Hindlimb muscle (tissue), 1 donor: ENCODE measurements at places on chromosomes 7 and 10. TPM values are rescaled to one million over a fixed set of nuclear protein-coding genes. Genes with fewer than 3 reads are reported as not detected.

Gene GPR37
- 41.0 TPM for polyA plus RNA-seq

DNA sequence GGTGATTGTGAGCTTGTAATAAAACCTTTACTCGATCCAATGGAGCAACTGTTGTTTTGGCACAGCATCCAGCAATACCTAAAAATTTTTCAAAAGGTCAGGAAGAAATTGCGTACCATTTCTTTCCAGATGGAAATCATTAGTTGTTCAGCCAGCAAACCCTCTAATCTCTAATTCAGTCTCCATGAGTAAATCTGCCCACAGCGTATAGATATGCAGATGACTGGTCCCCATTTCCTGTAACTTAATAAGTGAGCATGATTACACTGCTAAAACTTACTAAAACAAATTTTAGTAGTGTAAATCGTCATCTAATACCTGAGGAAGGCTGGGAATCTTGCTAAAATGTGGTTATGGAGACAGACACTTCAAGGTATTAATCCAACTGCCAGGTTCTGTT is 10.6 kb downstream of the SLC25A16 start:
- DNase-seq, result no peak

Gene CAV1
- polyA plus RNA-seq, result 196 TPM

DNA sequence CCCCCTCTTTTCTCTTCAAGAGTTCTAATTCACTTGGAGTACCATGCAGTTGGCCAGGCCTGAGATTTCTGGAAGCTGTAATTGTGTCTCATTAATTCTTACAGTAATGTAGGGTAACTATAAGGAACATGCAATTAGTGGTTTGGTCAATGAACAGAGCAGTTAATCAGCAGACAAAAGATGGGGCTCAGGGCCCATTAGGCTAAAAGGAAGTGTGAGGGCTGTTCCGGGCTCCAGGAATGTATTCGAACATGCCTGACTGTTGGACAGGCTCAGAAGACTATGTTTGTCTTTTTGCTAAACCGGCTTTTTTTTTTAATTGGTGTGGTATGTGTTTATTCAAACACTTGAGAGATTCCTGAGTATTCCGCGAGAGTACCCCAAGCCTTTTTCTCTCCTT is 42.5 kb upstream of the FZD8 start:
- DNase-seq, result no peak

- DNase-seq, result no peak
These were observed 20.1 kb downstream of the OSBPL3 start for GRCh38 chr7:24959735-24960485.

Gene NAT16
- polyA plus RNA-seq, result not detected

Gene MBLAC1
- 1.5 TPM for polyA plus RNA-seq

Gene UCMA
- not detected for polyA plus RNA-seq
